ENCODE measurements at places on chromosomes 16 and 17.

GRCh38 chr16:50136399-50136798 is 16.7 kb upstream of the TENT4B start:
- DNase-seq = no peak

DNA sequence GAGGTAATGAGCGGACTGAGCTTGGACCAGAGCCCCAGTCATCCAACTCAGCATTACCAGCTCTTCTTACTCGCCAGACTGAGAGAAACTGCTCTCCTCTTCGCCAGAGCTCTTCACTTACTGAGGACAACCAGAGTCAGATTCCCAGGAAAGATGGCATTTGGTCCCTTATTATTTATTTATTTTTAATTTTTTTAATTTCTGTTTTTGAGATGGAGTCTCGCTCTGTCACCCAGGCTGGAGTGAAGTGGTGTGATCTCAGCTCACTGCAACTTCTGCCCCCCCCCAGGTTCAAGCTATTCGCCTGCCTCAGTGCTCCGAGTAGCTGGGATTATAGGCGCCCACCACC is 23.3 kb downstream of the DEXI start:
- DNase-seq = no peak

DNA sequence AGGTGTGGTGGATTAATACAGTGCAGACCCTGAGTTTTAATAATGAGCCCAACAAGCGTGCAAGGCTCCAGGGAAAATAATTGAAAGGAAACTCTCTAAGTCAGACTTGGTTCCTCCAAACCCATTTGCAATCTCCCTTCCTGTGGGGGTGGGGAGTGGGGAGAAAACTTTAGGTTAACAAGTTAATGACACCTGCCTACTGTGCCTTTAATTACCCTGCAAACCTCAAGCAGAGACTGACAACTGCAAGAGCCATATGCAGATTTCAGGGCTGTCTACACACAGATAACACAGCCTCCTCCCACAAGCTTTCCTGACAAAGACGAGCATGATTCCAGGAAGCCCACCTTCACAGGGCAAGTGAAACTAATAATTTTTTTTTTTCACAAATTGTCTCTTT is 359.3 kb downstream of the HS3ST4 start:
- no peak for DNase-seq

GRCh38 chr16:30027588-30028437 is 3.3 kb downstream of the TLCD3B start:
- no peak for DNase-seq

DNA sequence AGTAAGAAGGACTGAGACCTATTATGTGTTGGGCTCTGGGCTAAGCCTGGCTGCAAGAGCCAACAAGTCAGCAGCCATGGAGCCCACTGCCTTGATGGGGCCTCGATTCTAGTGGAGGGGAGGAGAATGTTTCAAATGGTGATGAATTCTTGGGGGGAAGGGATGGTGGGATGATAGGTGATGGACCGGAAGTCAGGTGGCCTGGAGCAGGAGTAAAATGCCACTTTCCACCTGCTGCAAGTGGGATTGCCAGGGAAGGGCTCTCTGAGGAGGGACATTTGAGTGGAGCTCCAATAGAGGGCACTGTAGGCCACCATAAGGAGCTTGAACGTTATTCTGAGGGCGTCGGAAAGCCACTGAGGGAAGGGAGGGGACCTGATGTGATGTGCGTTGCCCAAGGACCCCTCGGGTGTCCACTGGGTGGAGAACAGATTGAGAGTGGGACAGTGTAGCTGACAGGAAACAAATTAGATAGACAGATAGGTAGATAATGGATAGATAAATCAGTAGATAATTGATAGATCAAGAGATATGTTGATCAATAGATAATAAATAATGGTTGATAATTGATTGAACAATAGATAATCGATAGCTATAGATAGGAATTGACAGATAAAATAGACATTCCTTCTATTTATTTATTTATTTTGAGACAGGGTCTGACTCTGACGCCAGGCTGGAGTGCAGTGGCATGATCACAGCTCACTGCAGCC is 18.2 kb upstream of the NXPH3 start:
- no peak for DNase-seq

DNA sequence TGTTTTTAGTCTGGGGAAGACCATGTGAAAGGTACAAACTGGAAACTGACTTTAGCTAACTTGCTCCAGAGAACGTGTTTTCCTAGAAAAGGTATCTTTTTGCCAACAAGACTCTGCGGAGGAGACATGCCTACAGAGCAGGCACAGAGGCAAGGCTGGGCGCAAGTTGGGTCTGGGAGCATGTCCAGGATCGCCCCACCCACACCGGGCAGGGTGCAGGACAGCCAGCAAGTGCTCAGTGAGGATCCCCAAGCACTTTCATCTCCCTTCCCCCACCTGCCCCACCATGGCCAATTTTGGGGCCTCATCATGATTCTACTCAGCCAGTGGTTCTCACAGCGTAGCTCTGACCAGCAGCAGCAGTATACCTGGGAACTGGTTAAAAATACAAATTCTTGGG is 18.2 kb upstream of the ROGDI start:
- DNase-seq = no peak

DNA sequence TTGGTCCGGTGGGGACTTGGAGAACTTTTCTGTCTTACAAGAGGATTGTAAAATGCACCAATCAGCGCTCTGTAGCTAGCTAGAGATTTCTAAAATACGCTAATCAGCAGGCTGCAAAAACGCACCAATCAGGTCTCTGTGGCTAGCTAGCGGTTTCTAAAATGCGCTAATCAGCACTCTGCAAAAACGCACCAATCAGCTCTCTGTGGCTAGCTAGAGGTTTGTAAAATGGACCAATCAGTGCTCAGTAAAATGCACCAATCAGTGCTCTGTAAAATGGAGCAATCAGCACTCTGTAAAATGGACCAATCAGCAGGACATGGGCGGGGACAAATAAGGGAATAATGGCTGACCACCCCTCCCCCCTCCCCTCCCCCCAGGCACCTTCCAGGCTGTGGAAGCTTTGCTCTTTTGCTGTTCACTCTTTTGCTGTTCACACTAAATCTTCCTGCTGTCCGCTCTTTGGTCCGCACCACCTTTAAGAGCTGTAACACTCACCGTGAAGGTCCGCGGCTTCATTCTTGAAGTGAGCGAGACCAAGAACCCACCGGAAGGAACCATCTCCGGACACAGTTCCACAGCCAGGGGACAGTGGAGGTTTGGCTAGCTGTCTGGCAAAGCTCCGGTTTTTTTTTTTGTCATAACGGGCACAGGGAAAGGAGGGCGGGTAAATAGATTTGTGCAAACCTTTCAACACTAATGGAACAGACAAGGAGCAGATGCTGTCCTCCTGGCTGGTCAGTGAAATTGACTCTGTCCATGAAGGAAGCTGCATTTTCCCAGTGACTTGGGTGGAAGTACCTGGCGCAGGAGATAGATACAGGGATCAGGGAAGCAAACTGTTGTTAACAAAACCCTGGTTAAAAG is 8.3 kb downstream of the PITPNC1 start:
- no peak for DNase-seq

- no peak for DNase-seq
Measured at GRCh38 chr16:56350491-56351405, 74.6 kb downstream of the AMFR start.

GRCh38 chr17:77475016-77475976 is 334.5 kb downstream of the SEC14L1 start:
- no peak for DNase-seq

DNA sequence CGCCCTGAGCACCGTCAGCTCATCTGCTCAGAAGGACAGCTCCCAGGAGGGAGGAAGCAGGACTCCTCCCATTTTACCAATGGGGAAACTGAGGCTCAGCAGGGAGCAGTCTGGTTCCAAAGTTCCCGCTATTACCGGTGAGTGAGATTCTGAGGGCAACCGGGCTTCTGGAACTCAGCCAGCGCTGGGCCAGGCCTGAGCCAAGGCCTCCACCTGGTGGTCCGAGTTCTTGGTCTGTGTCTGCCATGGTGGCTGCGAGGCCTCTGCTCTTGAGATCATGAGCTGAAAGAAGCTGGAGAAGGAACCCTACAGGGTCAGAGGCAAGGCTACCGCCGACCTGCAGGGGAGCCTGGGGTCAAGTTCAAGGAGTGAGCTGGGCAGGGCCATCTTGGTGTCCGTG is 110.8 kb upstream of the GSE1 start:
- no peak for DNase-seq

DNA sequence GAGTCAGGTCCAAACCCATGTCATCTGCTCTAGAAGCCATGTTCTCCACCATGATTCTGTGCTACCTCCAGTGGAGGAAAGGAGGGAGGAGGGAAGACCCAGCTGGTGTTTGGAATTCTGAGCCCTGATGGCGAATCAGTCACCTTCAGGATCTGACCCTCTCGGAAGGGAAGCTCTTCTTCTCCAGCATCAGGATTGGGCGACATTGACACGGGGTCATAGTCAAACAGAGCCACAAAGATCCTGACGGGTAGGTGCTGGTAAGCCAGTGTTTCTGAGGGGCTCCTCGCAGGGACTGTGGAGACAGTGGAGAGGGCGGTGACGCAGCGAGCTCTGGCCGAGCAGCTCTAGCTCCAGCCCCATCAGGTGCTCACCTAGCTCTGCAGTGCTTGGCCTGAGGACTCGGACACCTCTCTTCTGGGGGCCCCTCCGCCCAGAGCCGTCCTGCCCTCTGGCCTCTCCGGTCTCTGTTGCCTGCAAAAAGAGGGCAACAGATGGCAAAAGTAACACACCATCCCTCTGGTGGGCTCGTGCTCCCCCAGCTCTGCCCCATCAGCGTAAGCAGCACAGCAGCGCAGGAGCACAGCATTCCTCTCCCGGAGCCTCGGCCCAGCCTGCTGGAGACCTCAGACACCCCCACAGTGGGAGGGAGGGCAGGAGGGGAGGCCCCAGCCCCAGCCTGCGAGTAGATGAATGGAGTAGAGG is 21.0 kb downstream of the TSPOAP1 start:
- DNase-seq = no peak

- no peak for DNase-seq
Measured at GRCh38 chr16:52690468-52690867, 143.5 kb upstream of the TOX3 start.

GRCh38 chr17:28811651-28812090 is 30.9 kb downstream of the FAM222B start:
- DNase-seq = no peak

GRCh38 chr17:46758614-46759013 is 59.9 kb downstream of the WNT3 start:
- no peak for DNase-seq

- DNase-seq = no peak
Measured at GRCh38 chr17:80891397-80892018, 100.1 kb upstream of the CHMP6 start.

DNA sequence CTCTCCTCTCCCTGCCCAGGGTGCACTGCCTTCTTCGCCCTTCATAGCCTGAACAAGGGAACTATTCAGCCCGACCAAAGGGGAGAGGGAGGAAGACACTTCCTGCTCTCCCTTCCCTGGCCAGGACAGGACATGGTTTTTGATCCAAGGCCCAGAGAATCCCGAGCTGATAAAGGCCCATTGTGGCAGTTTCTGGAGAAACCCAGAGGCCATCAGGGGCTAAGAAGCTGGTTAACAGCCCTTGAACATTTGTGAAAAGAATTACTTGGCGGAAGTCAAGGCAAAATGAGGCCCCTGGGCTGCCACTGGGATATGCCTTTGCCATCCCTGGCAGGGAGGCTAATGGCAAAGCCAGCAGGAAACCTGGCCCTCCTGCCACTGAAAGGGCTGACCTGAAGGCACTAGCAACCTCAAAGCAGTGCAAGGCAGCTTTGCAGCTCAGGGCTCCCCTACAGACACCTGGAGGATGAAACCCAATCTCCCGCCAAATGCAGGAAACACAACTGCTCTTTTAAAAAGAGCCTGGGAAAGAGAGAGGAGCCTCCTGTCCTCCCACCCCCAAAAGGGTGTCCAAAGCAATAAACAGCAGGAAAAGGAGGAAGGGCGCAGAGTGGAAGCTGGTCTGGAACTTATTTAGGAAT is 12.6 kb downstream of the PHB1 start:
- DNase-seq = peak; percentile 63

DNA sequence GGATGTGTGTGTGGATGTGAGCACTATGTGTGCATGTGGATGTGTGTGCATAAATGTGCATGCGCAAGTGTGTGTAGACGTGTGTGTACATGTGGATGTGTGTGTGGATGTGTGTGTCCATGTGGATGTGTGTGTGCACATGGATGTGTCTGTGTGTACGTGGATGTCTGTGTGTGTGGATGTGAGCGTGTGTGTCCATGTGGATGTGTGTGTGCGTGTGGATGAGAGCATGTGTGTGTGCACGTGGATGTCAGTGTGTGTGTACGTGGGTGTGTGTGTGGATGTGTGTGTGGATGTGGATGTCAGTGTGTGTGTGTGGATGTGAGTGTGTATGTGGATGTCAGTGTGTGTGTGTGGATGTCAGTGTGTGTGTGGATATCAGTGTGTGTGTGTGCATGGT is 63.6 kb upstream of the DOC2B start:
- DNase-seq = no peak

GRCh38 chr17:30557916-30558685 is 80.9 kb downstream of the GOSR1 start:
- DNase-seq = peak; percentile 57

DNA sequence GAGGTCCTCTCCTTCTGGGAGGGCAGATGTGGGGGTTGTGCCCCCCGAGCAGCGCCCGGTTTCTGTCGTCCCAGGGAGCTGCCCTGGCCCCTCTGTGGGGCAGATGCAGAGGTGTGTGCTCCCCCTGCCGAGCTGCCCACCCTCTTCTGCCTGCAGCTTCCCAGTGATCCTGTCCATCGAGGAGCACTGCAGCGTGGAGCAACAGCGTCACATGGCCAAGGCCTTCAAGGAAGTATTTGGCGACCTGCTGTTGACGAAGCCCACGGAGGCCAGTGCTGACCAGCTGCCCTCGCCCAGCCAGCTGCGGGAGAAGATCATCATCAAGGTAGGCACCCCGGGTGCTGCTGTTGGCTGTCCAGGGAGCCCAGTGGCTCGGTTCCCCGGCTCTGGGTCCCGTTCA is 110.8 kb downstream of the SDR42E1 start:
- DNase-seq = no peak

DNA sequence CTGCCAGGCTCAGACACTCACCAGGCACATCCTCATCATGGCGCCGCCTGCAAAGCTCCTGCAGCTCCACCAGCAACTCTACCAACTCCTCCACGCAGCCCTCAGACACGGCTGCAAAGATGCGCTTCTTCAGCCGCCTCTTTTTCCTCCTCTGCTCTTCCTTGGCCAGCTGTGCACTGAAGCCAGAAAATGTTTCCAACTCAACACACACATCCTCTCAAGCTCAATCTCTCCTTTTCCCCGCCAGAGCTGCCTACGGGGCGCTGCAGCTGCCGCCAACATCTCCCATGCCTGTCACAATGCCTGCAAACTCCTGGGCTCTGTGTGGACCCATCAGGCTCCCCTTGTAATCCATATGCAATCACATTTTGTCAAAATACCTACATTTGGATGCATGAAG is 14.2 kb downstream of the TRPV3 start:
- DNase-seq = no peak
